Kasumi-1 (cell line): ENCODE measurements at places on chromosomes 13 and 19.

DNA sequence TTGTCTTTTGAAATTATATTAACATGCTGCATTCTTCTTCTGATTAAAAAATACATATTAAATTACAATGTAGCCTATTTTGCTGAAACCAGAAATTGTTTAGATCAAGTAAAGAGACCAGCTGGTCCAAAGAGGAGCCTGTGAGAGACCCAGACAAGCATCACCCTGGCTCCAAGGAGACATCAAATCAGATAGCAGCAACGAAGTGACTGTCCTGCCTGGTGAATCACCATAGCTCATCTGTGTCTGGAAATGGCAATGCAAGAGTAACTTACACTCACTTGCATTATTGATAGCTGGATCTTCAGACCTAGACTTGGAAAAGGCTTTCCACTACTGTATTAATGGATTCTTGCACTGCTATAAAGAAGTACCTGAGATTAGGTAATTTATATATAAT, 169.1 kb downstream of the KCTD12 start:
- no peak for DNase-seq

DNA sequence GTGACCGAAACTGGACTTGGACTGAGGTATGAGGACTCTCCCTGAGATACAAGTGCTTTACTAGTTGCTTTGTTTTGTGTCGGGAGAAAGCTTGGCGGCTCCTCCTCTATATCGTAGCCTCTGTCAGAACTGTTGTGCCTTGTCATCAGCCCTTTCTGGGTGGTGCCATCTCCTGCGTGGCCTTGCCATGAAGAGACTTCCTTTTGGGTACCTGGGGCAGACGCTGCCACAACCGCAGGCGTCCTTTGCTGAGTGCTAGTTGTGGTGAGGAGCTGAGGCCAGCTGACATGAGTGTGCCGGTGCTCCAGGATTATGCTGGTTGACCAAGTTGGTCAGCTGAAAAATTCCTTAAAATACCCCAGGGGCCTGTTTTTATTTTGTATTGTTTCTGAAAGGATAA, 124.5 kb downstream of the AKAP11 start:
- DNase-seq, result no peak

GRCh38 chr13:30148171-30148754, 159.1 kb downstream of the KATNAL1 start:
- DNase-seq, result no peak

- DNase-seq, result no peak
These were observed 137.5 kb downstream of the CRYL1 start for GRCh38 chr13:20388184-20388583.

DNA sequence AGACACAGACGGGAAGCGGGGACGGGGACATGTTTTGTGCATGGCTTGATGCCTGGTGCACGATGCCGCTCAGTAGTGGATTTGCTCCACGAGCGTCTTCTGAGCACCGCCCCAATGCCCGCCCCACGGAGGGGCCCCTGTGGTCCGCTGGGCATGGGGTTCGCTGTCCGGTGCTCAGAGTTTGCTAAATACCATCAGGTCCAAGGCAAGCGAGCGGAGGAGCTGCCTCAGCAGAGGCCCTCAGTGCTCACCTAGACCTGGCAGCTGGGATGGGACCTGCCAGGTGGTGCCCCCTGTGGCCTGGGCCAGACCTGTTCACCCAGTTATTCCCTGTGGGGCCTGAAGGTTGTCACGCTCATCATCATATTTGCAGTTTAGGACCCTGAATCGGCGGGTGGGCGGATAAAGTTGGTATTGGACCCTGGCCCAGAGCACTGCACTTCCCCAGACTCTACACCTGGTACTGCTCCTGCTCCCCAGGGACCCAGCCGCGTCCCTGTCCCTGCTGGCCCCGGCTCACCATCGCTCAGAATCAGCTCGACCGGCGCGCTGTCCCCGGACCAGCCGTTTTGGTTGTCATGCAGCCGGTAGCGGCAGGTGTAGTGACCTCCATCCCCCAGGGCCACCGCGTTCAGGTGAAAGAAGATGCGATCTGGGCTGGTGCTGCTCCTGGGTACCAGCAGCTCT, 2.3 kb downstream of the A1BG start:
- no peak for DNase-seq

- no peak for DNase-seq
These were observed 172.7 kb downstream of the UQCRFS1 start for GRCh38 chr19:29040292-29040691.
